GM23248 (cell line): ENCODE measurements at places on chromosomes 1 and 21.

DNA sequence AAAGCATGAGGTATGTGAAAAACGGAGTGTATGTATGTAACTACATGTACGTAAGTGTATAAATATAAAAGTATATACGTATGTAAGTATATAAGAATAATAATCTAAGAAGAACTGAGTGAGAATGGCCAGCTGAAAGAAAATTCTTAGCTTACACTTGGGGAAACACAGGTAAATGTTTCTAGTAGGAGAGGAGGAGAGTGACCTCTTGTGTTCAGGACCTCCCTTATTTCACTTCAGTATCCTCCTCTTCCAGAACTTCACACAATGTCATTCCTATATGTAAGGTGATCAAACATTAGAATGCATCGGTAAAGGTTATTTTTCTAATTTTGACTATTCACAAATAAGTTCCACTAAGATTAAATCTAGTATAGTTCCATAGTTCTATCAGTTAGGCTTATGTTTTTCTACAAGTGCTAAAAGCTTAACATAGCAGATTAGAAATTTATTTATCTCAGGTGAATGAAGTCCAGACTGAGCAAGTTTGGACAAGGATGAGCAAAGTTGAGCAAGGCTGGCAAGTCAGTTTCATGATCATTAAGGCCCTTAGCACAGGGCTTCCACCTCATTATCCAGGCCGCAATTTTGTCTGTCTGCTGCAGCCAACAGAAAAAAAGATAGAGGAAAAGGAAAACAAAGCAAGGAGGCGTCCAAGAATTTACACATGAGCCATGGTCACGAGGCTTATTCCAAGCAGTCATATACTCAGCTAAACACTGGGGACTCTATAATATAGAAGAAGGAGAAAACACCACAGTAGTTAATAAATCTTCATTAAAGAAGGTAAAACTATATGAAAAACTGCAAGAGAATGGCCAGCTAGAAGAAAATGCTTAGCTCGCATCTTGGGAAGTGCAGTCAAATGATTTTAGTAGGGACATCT lies 7.1 kb upstream of the MROH9 start:
- peak; percentile 33 for DNase-seq
- H3K36me3 ChIP-seq = no peaks in the 10 kb centered on the region
- no peaks in the 10 kb centered on the region for H3K27me3 ChIP-seq
- no peak overlapping the region for H3K4me3 ChIP-seq

DNA sequence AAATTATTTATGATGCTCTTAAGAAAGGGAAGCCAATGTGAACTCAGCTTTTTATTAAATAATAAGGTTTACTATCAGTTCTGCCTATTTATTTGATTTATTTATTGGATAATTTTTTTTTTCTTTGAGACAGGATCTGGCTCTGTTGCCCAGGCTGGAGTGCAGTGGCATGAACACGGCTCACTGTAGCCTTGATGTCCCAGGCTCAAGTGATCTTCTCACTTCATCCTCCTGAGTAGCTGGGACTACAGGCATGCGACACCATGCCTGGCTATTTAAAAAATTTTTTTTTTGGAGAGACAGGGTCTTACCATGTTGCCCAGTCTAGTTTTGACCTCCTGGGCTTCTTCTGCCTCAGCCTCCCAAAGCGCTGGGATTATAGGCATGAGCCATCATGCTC lies 21.0 kb upstream of the DNAJC28 start:
- DNase-seq = no peak
- H3K4me1 ChIP-seq = no peaks in the 10 kb centered on the region
- no peak overlapping the region for H3K27ac ChIP-seq
- no peaks in the 10 kb centered on the region for H3K27me3 ChIP-seq

DNA sequence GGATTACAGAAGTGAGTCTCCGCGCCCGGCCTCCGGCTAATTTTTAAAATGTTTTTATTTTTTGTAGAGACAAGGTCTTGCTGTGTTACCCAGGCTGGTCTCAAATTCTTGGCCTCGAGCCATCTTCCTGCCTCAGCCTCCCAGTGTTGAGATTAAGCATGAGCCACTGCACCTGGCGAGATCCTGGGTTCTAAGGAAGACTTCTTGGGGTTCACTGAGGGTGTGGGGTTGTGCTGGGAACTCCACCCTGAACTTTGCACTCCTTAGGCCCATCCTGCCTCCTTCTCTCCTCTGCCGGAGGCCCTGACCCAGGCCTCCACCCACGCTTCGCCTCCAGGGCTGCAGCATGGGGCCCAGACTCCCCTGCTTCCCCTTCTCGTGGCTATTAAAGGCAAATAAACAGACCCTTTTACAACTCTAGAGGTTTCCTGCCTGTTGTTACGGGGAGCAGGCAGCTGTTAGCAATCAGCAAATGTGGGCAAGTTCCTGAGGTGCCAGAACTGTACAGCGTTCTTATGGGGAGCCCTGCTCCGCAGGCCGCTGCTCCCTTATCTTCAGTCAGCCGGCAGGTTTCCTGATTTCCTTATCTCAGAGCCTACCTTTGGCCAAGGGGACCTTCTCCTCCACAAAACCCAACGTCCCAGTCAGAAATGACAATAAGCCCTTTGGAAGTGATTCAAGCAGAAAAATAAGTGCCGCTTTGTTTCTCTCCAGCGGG lies 41.0 kb upstream of the LIN9 start:
- no peak for DNase-seq
- no peak overlapping the region for H3K27ac ChIP-seq
- H3K27me3 ChIP-seq = no peaks in the 10 kb centered on the region
- no peaks in the 10 kb centered on the region for H3K4me1 ChIP-seq
- H3K36me3 ChIP-seq = no peaks in the 10 kb centered on the region

DNA sequence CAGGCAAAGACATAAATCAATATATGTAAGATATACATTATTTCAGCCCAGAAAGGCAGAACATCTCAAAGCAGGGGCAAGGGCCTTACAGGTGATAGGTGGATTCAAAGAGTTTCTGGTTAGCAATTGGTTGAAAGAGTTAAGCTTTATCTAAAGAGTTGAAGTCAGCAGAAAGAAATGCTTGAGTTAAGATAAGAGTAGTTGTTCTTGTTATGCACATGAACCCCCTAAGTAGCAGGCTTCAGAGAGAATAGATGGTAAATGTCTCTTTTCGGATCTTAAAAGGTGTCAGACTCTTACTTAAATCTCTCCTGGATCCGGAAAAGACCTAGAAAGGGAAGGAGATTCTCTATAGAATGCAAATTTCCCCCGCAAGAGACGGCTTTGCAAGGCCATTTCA lies 8.3 kb upstream of the ZBTB40 start:
- H3K27ac ChIP-seq = no peak overlapping the region
- DNase-seq = no peak
- no peaks in the 10 kb centered on the region; the same call in 1 of the 2 replicates for H3K27me3 ChIP-seq
- H3K36me3 ChIP-seq = no peaks in the 10 kb centered on the region
- no peak overlapping the region for H3K4me3 ChIP-seq

GRCh38 chr1:39105061-39105840 lies 79.1 kb downstream of the NDUFS5 start:
- peak overlapping the region; percentile 94 for H3K4me3 ChIP-seq
- H3K4me1 ChIP-seq = peaks cover 50% of the 10 kb centered on the region
- H3K36me3 ChIP-seq = no peaks in the 10 kb centered on the region
- peak overlapping the region; percentile 77 for H3K27ac ChIP-seq
- no peaks in the 10 kb centered on the region for H3K27me3 ChIP-seq

GRCh38 chr1:40897513-40897912 lies 35.4 kb upstream of the CITED4 start:
- H3K4me3 ChIP-seq = no peak overlapping the region
- peaks cover 7% of the 10 kb centered on the region for H3K4me1 ChIP-seq
- H3K36me3 ChIP-seq = no peaks in the 10 kb centered on the region

GRCh38 chr1:117512728-117513321 lies 93.0 kb upstream of the TENT5C start:
- no peaks in the 10 kb centered on the region for H3K4me1 ChIP-seq
- H3K36me3 ChIP-seq = no peaks in the 10 kb centered on the region
- DNase-seq = peak; percentile 58
- H3K4me3 ChIP-seq = no peak overlapping the region
- H3K27me3 ChIP-seq = no peaks in the 10 kb centered on the region

GRCh38 chr21:27467366-27467765 lies 500.5 kb upstream of the ADAMTS5 start:
- no peak overlapping the region for H3K4me3 ChIP-seq
- no peaks in the 10 kb centered on the region for H3K4me1 ChIP-seq
- no peak overlapping the region for H3K27ac ChIP-seq
- no peak for DNase-seq

GRCh38 chr21:45465611-45466329 lies 60.8 kb downstream of the COL18A1 start:
- H3K27me3 ChIP-seq = no peaks in the 10 kb centered on the region
- peaks cover 17% of the 10 kb centered on the region for H3K4me1 ChIP-seq
- no peak for DNase-seq
- no peaks in the 10 kb centered on the region for H3K36me3 ChIP-seq
- no peak overlapping the region for H3K4me3 ChIP-seq

GRCh38 chr1:169848456-169848855 lies 45.2 kb downstream of the SCYL3 start:
- H3K27ac ChIP-seq = no peak overlapping the region
- no peak for DNase-seq
- peaks cover 44% of the 10 kb centered on the region for H3K36me3 ChIP-seq
- no peak overlapping the region for H3K4me3 ChIP-seq
- no peaks in the 10 kb centered on the region for H3K4me1 ChIP-seq
- no peaks in the 10 kb centered on the region for H3K27me3 ChIP-seq

GRCh38 chr1:25642574-25643108 lies 26.1 kb downstream of the MAN1C1 start:
- no peak overlapping the region for H3K4me3 ChIP-seq
- no peaks in the 10 kb centered on the region for H3K36me3 ChIP-seq
- H3K27me3 ChIP-seq = peaks cover 21% of the 10 kb centered on the region; the same call in 1 of the 2 replicates
- H3K4me1 ChIP-seq = peaks cover 14% of the 10 kb centered on the region
- DNase-seq = peak; percentile 70
- no peak overlapping the region for H3K27ac ChIP-seq

DNA sequence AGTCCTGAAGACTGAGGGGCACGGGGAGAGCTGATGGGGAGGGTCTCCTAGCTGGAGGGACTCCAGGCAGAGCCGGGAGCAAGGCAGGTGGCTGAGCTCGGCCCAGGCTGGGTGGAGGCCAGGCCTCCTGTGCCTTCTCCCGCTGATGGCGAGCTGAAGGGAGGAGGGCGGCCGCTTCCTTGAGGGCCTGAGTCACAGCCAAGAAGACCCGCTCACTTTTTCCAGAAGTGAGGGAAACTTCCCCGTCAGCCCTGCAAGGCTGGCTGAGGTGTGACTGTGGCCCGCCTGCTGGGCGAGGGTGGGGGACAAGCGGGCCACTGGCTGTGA lies 1.7 kb upstream of the VWA1 start:
- no peak overlapping the region for H3K27ac ChIP-seq
- H3K36me3 ChIP-seq = no peaks in the 10 kb centered on the region

DNA sequence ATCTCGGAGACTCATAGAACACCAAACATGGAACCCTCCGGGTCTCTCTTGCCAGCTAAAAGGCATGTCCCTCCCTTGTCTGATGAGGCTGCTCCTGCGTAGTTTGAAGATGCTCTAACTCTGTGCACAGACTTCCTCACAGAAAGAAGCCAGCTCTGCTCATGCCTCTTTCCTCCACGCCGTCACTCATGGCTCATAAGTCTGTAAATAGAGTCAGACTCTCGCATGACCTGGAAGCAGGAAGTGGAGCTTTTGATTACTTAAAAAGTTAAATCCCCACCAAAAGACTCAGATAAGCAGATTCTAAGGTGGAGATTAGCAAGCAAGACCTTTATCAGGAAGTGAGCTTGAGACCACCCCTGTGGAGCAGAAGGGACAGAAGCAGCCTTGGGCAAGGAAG lies 171.6 kb downstream of the TRIM33 start:
- no peak overlapping the region for H3K4me3 ChIP-seq
- H3K36me3 ChIP-seq = no peaks in the 10 kb centered on the region
- no peak overlapping the region for H3K27ac ChIP-seq
- peaks cover 2% of the 10 kb centered on the region; the same call in 1 of the 2 replicates for H3K27me3 ChIP-seq

DNA sequence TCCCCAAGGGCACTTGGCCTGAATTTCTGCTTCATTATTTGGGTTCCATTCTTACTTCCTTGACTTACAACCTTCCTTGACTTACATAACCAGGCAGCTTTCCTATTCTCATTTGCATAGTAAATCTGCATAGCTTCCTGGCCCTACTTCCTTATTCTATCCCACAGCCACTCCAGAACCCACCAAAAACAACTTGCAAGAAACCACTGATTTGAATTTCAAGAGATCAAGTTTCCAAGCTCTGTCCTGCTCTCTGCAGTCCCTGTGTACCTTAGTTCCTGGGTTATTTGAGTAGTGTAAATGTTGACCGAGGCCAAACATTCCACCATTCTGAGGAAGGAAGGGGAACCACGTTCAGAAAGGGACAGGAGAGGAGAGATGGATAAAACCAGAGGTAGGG lies 603.3 kb downstream of the PTPRC start:
- no peaks in the 10 kb centered on the region for H3K36me3 ChIP-seq
- H3K4me3 ChIP-seq = no peak overlapping the region
- H3K27me3 ChIP-seq = no peaks in the 10 kb centered on the region
- no peak overlapping the region for H3K27ac ChIP-seq
- DNase-seq = no peak
- H3K4me1 ChIP-seq = no peaks in the 10 kb centered on the region

DNA sequence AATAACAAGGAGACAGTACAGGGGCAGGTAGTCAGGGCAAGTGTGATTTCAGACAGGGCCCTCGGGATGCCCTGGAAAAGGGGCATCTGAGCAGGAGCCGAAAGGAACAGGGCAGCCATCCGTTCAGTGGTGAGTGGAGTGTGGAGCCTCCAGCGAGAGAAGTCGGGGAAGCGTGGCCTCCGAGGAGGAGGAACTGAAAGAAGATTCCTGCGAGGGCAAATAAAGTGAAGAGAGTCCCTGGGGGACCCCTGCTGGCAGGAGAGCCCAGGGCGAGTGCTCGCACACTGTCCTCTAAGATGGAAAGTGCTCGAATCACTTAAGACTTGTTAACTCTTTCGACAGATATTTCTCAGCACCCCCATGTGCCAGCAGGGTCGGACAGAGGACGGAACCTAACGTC lies 3.5 kb upstream of the UTS2 start:
- no peaks in the 10 kb centered on the region for H3K36me3 ChIP-seq
- H3K27me3 ChIP-seq = no peaks in the 10 kb centered on the region
- no peak for DNase-seq
- H3K27ac ChIP-seq = no peak overlapping the region
- no peak overlapping the region for H3K4me3 ChIP-seq

DNA sequence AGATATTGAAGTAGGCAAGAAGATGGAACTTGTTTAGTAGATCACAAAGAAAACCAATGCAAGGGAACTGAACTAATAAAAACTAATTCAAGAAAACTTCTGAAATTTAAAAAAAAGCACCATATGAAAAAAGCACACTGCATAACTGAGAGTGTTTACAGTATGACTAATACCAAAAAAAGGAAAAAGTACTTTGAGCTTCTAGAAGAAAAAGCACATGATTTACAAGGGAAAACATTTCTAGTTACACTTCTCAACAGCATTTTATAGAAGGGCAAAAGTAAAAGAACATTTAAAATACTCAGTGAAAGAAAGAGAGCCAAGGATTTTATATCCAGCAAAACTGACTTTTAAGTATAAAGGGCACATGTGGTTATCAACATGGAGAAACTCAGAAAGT lies 233.6 kb downstream of the RPS6KC1 start:
- H3K36me3 ChIP-seq = no peaks in the 10 kb centered on the region
- H3K4me1 ChIP-seq = peaks cover 9% of the 10 kb centered on the region
- DNase-seq = peak; percentile 55
- 0 out of 2 replicates have a peak overlapping the region, but pooled peaks have one; percentile 10 for H3K27ac ChIP-seq
- no peak overlapping the region for H3K4me3 ChIP-seq
- no peaks in the 10 kb centered on the region for H3K27me3 ChIP-seq
